ENCODE measurements at places on chromosomes 4 and X.
A peak's percentile ranks its signal among the peaks of the same experiment; 100 is the strongest.

- DNase-seq: no peak
Measured at GRCh38 chr4:141797966-141798365, 161.6 kb downstream of the IL15 start.

GRCh38 chrX:101956556-101956955 lies 24.7 kb upstream of the ZMAT1 start:
- no peak for DNase-seq

DNA sequence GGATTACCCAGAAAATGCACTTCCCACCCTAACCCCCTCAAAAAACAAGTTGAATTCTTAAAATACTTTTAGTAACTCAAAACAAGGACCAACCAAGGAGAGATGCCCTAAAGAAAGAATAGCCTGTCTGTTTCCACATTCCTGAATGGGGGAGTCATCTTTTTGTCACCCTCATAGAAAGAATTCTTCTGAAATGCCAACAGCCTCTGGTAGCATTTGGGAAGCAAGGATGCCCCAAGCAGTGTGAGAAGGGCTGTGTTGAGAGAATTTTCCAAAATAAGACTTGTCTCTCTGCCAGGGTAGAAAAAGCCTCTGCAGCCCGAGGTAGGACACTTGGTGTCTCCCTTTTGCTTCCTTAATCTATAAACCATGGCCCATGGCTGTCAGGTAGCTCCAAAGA lies 173.1 kb upstream of the VCX3A start:
- no peak for DNase-seq

DNA sequence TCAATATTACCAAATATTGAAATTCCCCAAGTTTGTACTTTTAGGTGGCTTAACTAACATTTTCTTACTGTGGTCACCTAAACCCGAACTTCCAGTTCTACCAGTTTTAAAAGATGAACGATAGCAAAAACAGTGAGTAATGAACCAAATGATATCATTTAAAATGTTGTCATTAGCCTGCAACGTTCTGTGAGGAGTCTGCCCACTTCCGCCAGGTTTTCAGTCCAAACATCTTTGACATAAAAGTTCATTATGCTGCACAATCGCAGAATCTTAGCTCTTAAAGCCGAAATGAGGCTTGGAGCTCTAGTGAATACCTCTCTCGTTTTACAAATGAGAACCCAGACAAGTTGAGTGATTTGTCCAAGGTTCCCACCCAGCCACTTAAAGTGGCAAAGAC lies 762 bp downstream of the PIGA start:
- no peak for DNase-seq

DNA sequence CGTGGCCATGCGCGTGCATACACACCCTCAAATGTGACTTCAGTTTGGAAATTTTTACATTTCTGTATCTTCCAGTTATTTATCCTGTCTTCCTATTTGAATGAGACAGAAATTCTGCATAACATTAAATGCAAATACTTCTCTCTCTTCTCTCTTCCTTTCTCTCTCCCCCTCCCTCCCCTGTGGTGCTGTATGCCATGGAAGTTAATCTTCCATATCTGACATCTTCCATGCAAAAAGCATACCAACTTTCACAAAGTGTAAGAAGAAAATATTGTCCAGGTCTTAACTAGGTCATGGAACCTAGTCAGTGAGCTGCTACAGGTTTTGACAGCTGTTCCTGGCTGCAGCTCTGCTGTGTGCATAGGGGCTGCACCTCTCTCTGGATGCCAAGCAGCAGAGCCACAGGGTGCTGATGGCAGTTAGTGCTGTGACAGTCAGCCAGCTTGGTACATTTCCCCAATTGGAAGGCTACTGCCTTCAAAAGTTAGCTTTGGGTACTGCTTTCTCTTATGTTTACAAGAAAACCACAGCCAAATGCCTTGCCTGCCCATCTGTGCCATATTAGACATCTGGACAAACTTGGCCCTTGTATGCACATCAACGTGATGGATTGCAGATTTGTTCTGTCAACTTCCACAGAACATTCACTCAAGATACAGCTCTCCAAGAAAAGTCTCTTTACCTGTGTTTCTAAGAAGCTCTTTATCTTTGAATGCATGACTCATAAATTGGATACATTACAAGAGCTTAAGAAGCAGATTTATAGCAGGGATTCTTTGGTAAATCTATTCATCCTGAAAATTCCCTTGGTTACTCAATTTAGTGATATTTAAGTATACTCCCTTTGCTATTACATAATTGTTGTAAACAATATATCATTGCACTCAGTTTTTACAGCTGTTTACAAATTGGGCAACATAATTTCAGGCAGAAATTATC lies 623.8 kb downstream of the EPHA5 start:
- no peak for DNase-seq

DNA sequence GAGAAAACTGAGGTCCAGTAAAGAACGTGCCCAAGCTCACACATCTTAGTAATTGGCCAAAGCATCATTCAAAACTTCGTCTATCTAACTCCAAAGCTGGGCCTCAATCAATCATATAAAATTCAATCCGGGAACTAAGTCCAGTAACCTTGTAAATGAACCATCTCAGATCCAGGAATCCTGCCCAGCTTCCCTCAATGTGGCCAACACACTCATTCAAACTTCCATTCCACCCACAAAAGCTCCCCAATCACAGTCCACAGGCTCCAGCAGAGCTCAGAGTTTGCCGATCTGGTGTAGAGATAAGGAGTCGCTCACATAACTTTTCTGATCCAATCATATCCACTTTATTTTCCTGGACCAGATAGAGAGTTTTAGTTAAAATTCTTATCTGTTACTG lies 144.8 kb downstream of the SPATA18 start:
- DNase-seq: no peak

DNA sequence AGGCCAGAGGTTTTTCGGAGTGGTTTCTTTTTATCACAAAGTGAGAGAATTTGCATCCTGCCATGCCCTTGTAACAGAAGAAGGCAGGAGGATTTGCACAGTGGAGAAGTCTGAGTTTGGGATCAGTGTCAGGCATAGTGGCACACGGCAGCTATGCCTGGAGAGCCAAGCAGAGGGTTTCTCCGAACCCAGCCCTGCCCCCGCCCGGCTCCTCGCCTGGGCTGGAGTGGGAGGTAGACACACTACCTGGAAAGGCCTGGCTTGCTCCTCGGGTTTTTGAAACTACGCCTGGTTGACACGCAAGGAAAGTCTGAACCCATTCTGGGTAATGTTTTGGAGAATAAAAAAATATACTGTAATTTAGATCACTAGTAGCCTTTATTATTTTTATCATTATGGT lies 1653.6 kb upstream of the TENM3 start:
- DNase-seq: no peak

- DNase-seq: peak; percentile 78
Measured at GRCh38 chr4:93814722-93815121, 13.8 kb upstream of the ATOH1 start.

DNA sequence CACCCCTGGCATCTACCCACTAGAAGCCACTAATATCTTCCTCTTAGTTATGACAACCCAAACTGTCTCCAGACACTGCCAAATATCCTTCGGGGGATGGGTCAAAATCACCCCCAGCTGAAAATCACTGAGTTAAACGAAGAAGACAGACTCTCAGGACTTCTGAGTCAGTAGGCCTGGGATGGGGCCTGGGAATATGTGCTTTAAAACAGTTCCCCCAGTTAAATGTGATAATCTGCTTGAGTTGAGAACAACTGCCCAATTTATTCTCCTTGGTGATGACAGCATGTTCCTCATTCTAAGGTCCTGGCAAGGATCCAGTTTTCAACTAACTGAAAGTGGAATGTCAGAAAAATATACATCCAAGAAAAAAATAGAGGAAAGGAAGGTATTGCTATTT lies 52.4 kb downstream of the CBLL2 start:
- DNase-seq: no peak

- no peak for DNase-seq
Measured at GRCh38 chr4:12703036-12703435, 781.1 kb downstream of the RAB28 start.

DNA sequence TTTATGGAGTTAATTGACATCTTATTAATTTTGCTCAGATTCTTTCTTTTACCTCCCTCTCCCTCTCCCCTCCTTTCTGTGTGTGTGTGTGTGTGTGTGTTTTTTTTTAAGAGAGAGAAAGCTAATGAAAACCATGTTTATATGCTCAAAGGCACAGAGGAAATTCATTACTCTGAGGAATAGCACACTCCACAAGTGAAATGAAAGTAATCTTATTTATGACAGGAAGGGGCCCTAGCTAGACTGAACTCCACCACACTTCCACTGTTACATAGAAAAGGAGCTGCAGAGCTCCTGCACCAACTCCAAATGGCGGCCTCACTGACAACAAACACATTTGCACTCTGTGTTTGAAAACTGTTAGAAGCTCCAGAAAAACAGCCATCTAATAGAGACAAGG lies 150.6 kb downstream of the RASL11B start:
- peak; percentile 55 for DNase-seq

DNA sequence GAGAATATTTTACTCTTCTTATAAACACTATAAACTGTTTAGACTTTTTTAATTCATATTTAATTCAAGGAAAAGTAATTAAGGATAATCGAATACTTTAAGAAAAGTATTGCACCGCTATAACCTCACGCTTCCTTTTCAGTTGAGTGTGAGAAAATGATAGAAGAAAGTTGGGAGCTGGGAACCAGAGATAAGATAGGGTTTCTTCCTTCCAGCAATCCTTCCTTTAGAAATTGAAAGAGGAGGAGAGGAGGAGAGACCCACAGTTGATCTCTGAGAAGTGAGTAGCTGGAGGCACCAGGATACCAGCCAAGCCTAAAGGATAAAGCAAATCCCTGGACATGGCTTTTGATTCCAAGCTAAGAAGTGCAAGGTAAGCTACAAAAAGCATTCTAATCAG lies 242.3 kb upstream of the NOCT start:
- DNase-seq: no peak

DNA sequence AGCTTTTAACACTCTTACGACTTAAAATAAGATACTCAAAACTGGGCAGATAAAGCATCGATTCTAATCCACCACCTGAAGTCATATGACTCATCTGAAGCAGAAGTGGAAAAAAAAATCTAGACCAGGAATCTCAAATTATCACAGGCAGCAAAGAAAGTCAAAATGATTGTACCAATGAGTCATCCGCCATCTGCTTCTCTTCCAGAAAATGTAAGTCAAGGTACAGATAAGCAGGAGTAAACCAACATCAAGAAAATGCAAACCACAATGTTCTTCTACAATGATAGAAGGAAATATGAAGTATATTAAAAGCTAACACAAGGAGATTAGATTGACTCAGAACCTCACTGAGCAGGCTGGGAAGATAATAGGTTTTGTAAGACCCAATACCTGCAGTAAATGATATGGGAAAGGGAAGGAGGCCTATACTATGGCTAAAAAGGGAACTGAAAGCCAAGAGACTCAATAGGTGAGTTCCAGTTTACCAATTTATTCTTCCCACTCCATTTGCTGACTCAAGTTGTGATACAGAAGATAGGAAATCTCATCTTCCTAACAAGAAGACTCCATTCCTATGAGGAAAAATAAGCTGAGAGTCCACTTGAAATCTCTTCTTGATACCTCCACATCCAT lies 88.4 kb upstream of the TET2 start:
- no peak for DNase-seq

DNA sequence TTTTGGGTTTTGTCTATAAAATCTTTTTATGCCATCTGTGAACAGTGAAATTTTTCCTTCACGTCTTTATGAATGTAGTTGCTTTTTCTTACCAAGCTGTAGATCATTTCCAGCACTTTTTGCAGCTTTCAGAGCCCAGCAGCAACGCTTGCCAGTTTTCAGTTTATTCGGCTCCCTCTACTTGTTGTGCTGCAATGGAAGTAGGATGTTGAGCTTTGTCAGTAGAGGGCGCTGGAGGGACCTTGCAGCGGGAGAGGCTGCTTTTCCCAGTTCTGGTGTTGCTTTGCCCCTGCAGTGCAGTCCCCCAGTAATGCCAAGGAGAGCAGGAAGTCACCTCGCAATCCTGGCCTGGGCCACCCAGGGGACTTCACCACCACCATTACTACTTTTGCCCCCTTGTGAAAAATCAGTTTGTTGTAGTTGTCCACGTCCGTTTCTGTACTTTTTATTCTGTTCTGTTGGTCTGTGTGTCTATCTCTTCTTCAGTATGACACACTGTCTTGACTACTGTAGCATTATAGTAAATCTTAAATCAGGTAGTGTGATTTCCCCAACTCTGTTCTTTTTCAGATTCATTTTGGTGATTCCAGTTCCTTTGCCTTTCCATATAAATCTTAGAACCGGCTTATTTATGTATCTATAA lies 21.8 kb downstream of the CMC4 start:
- peak; percentile 39 for DNase-seq

DNA sequence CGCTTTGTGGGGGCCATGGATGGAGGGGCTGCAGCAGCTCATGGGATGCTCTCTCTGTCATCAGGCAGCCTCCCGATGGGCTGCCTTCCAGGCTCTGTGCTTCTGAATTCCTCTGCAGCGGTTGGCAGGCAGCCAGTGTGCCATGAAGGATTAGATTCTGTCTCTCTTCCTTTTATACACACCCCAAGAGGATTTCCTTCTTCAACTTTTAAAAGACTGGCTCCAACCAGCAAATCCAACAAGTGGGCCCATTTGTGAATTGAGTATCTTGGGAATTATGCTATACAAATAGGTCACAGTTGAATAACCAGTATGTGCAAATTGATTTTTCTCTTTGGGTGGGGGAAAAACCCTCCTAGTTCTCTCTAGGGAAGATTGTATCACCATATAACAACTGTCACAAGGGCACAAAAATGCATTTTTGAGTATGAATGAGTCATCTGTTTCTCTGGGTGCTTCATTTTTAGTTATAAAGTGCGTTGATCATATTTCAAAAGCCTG lies 96.8 kb upstream of the FAT1 start:
- DNase-seq: no peak

- no peak for DNase-seq
Measured at GRCh38 chr4:6710282-6710681, 617 bp upstream of the MRFAP1L1 start.

DNA sequence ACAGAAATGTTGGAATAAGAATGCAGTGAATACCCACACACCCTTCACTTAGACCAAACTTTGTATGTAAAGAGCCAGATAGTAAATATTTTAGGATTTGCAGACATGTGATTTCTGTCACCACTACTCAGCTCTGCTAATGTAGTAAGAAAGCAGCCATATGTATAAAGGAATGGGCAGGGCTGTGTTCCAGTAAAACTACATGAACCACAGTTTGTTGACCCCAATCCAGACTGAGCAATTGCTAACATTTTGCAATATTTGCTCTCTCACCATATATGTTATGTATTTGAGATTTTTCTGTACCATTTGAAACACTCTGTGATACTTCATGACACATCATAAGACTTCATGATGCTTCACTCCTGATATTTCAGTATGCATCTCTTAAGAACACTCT lies 32.0 kb upstream of the TBC1D1 start:
- DNase-seq: no peak

All from GDM1 (cell line).